ENCODE measurements at places on chromosomes 3 and 15. TPM values are rescaled to one million over a fixed set of nuclear protein-coding genes. Genes with fewer than 3 reads are reported as not detected.

The FOXB1 gene
- total RNA-seq, result not detected

The ZNF502 gene
- total RNA-seq, result not detected

- no peak for DNase-seq
These were observed 53.5 kb downstream of the STRIT1 start for GRCh38 chr3:155239960-155240359.

- DNase-seq, result no peak
These were observed 252.5 kb downstream of the CDIN1 start for GRCh38 chr15:36831904-36832287.

All from mesothelial cell of epicardium (in vitro differentiated cells).